Stimulated activated CD8-positive, alpha-beta memory T cell treated with anti-CD3 and anti-CD28 coated beads, Interleukin-4, amount 100 ng/mL, for 48 hours (primary cell): ENCODE measurements at places on chromosomes 11 and 22.

GRCh38 chr22:44133161-44133560, 47.6 kb upstream of the PARVG start:
- no peak for DNase-seq

DNA sequence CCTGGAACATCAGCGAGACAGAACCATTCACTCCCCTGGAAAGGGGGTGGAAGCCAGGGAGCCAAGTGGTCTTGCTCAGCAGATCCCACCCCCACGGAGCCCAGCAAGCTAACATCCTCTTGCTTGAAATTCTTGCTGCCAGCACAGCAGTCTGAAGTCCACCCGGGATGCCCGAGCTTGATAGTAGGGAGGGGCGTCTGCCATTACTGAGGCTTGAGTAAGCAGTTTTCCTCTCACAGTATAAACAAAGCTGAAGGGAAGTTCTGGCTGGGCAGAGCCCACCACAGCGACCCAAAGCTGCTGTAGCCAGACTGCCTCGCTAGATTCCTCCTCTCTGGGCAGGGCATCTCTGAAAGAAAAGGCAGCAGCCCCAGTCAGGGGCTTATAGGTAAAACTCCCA, 764.8 kb upstream of the LUZP2 start:
- DNase-seq, result no peak

DNA sequence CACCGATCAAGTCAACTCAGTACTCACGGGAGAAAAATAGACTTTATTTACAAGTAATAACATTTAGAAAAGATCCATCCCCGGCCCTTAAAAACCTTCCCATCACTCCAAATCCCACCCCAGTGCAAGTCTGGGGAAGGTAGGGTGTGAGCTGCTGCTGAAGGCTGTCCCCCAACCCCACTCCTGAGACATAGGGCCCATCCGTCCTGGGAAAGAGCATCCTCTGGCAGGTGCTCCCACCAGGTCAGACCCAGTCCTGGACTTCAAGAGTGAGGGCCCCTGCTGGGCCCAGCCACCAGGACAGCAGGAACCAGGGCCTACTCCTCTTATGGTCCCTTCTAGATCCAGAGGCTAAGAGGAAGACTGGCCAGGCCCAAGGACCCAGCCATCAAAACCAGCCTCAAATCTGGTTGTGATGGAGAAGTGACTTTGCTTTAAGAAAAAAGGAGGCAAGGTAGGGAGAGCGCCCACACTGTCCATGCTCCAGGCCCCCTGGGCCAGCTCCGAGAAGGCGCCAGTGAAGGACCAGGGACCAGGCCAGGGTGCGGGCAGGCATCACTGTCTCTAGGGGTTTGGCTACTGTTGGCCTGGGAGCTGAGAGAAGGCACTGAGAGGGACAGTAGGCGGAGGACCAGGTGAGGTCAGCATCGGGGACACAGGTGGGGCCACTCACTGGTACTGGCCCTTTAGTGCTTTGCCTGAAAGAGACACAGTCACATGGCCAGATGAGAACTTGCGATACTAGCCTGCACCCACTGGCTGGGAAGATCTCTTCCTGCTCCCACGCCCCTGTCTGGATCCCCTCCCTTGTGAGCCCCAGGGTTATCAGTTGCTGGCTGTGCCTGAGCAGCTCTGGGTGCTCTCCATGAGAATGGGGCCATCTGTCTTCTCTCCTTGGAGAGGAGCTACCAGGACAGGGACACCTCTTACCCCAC, 4.4 kb downstream of the IL18BP start:
- DNase-seq, result no peak

DNA sequence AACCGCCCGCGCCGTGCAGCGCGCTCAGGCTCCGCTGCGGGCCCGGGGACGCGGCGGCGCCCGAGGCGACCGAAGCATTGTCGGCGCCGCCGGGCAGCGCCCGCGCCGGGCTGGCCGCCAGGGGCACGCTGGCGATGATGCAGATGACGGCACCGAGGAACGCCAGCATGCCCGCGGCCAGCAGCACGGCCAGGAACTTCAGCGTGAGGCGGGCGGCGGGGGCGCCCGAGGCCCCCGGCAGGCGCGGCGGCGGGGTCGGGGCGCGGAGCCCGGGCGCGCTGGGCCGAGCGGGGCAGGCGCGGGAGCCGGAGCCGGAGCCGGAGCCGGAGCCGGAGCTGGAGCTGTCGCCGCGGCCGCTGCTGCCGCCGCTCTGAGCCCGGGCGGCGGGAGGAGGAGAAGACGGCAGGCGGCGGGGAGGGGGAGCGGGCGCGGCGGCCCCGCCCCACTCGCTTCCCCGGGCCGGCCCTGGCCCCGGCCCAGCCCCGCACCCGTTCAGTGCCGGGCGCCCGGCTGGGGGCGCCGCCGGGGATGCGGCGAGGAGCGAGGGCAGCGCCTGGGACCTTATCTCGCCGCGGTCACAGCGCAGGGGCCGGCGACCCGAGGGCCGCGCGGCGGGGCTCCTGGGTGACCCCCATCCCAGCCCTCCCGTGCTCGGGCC, at the start of gene NPTXR:
Gene NPTXR (minus strand): TSS at position 372 of the 658 bp plus-strand sequence.
- DNase-seq, result no peak

DNA sequence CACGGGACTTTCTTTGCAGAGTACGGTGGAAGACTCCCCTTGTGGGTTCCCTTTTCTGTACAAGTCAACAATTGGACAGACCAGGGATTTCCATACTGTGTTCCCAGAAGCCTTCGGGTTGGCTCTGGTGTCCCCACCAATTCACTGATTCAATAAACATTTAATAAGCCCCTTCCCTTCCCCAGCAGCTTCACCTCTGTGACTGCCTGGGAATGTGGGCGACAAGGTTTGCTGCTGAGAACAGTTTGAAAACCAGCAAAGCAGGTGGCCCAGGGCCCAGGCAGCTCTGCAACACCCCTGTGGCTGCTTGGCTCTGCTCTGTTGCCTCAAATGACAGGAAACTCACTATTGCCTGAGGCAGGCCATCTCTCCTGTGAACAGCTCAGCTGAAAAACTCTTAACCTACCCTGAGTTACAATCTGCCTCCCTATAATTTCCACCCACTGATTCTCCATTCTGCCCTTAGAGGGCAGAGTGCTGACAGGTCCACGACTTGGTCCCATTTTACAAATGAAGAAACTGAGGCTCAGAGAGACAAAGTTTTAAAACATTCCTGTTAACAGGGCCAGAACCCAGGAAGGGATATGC, 10.4 kb downstream of the ADORA2A start:
- DNase-seq, result no peak

- no peak for DNase-seq
Observed at GRCh38 chr11:18844753-18845367, 53.3 kb upstream of the PTPN5 start.

DNA sequence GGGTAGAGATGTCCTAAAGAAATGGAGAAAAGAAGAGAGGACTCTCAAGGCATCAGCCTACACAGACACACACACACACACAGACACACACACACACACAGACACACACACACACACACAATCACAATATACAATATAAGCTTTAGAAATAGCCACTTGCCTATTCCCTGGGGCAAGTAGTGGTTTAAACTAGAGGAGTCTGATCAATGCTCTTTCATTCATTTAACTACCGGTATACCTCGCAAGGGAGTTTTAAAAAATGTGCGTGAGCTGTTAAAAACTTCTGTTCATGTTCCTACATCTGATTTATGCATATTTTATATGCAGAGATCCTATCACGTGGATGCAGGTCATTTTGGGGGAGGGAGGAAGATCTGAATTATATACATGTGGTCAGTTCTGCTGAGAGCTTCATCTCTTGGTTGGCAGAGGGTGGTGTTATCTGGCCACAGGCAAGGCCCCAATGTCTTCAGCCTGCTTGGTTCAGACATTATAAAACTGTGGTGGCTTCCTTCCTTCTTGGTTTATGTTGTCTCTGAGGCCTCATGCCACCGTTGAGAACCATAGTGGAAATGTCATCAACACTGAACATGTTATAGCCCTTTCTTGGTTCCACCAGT, 56.6 kb downstream of the SYT13 start:
- no peak for DNase-seq

DNA sequence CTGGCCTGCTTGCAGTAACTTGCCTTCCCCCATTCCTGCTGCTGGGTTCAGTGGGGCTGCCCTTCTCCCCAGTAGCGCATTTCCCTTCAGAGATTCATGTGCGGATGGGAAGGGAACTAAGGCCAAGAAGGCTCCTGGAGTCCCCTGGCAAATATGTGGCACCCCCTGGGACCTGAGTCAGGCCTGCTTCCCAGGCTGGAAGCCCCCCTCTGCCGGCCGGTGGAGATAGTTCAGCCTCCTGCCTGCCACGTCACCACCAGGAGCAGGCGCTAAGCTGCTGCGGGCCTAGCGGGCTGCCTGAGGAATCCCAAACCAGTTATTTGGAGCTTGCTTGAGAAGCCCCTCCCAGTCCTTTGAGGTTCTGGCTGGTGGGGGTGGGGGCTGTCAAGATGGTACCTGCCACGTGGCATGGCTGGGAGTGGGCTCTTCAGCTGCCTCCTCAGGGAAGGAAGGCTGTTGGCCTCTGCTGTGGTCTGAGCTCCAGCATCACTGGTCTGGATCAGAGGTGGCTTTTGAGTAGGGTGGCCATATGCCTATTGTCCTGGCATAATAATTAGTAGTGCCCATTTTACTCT, 2.0 kb downstream of the SERPINH1 start:
- DNase-seq, result no peak

DNA sequence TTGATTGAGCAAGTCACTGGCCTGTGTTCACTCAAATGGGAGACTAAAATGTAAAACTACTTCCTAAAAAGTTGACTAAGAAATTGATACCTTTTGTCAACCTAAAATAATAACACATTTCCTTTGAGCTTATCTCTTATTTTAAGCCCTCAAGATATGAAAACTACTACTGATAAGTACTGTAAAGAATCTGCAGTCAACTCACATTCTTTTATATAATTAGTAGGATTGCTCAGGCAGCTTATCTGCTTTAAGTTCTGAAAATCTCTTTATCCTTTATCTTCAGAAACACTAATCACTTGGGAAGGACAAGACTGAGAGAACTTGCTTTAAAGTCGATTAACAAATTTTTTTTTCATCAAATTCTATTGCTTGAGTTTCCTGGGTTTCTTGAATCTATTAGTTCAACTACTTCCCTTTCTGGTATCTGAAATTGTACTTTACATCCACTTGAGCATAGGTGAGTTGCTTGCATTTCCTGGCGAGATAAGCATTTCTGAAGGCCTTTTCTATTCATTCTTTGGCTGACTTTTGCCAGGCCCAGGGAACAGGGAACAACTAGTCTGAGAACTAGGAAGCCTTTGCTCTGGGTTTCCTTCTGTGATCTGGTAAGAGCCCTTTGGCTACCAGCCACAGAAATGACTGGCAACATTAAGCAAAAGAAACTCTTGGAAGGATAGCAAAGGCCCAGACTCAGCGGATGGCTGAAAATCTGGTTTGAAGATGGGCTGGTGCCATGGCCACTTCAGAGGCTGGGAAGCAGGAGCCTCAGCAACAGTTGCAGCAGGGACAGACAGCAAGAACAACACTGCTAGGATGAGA, 19.3 kb upstream of the CSRP3 start:
- DNase-seq, result no peak

DNA sequence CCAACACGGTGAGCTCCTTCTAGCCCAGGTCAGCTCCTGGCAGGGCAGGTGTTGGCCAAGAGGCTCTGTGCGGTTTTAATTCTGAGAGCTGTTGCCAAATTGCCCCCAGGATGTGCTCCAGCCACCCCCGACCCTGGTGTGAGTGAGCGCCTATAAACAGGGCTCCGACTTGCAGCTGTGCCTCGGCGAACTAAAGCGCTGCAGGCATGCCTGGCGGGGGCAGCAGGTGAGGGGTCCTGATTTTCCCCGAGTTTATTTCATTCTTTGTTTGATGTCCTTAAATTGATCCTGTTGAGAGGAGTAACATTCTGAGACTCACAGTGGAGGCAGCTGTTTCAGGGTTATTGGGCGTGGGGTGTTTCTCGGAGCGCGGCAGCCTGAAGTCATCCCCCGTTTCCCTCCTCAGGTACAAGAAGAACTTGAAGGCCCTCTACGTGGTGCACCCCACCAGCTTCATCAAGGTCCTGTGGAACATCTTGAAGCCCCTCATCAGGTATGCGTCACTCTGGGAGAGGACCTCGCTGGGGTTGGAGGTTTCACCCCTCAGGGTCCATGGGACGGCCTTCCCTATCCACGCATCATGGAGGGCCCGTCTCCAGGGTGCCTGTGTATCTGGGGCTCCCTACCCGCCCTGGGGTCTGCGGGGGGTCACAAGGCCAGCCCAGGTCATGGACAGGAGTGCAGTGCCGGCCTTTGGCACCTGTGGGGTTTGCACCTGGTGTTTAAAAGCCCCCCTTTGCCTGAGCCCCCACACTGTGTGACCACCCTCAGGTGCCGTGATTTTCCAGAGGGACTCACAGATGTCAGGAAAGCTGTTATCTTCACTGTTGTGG, 62.1 kb downstream of the ARHGAP8 start:
- no peak for DNase-seq

DNA sequence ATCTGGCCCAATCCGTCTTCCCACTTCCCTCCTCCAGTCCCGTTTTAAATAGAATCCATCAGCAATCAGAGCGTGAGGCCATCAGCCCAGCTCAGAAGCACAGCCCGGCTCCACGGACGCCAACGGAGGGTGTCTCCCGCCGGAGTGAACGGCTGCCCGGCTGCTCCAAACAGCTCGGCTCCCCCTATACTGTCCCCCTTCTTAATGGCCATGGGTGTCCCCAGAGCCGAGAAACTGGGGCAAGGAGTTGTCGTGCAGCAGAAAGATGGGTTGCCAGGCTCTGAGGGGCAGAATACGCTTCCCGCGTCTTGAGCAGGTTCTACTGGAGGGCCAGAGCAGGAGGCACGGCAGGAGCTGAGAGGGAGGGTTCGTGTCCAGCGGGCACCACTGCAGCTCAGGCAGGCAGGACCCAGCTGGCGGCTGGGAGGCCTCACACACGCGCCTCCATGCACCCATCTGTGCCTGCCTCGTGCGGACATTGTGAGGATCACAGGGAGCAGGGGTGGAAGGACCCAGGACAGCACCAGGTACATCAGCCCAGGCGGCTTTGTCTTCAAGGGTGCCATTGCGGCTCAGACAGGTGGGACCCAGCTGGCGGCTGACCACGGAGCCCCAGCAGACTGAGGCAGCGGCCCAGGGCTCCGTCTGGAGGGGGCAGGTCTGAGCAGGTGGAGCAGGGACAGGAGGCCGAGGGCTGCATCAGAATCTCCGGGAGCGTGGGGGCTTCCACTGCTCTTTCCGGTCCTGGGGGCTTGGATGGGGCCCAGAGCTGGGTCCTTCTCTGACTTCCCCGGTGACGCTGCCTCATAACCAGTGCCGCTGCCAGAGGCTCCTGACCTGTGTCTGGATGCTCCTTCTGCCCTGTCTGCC, 882.7 kb downstream of the BRD1 start:
- DNase-seq, result peak; percentile 12

DNA sequence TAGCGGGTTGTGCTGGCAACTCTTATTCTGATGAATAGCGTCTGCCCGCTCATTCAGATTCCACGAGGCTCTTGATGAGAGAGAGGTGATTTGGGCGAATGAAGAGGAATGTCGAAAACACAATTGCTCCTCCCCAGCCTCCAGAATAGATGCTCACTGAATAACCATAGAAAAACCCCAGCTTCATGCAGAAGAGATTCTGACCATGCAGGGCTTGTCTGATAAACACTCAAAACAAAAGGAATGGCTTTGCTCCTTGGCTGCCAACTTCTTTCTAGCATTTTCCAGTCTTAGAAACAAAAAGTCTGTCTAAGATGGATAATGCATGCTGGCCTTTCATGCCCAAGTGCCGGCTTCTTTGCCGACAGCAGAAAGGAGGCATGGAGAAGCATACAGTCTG, 569.5 kb downstream of the MN1 start:
- no peak for DNase-seq
